Activated effector memory CD4-positive, alpha-beta T cell treated with anti-CD3 and anti-CD28 coated beads, Interleukin-2, amount 50 U/mL, for 16 hours (primary cell): ENCODE measurements at places on chromosomes 12 and 14.
A peak's percentile ranks its signal among the peaks of the same experiment; 100 is the strongest.

DNA sequence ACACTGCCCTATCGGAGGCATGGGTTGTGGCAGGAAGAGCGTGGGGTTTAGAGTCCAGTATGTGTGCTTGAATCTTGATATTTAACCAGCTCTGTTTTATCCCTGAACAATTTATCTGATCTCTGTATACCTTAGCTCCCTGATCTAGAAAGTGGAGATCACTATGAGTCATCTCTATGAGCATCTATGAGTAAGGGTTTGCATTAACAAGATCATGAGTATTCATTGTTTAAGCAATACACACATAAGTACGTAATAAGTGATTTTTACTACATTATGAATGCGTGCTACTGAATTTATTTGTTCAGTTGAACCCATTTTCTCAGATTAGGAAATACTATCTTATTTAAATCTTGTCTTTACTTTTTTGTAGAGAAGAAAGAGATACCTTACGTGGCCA is 49.4 kb downstream of the GPATCH2L start:
- no peak for DNase-seq

DNA sequence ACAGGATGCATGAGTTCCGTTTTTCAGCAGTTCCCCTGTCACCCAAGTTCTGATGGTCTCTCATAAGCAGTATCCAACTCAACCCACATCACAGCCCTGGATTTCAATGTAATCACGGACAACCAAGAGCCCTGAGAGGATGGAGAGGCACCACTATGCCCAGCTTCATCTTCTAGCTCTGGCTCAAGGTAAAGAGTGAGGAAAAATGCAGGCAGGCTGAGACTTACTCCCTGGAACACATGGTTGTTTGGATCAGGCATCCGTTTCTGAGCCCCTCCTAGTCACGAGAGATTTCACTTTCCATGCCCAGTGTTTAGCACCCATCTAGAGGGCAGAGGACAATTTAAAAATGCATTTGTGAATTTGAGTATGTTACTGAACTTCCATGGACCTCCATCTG is 45.0 kb downstream of the ANO2 start:
- DNase-seq, result no peak

DNA sequence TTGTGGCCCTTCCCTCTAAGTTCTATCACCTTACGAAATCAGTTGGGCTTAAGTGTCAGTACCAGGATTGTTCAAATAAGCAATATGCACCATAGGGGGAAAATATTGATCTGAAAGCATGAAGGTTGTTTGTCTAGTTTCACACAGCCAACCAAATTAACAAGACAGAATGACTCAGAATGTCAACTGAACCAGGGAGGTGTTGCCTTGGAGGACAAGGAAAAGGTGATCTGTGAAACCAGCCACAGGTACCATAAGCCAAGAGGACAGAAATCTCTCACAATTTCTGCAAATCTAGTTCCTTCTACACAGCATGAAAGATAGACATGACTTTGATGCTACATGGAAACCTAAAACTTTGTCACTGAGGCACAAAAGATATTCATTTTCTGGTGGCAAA is 297.9 kb downstream of the BCL11B start:
- DNase-seq, result no peak

GRCh38 chr12:80861641-80862378 is 75.9 kb downstream of the LIN7A start:
- DNase-seq, result no peak

GRCh38 chr12:66755727-66756395 is 77.0 kb upstream of the GRIP1 start:
- no peak for DNase-seq

DNA sequence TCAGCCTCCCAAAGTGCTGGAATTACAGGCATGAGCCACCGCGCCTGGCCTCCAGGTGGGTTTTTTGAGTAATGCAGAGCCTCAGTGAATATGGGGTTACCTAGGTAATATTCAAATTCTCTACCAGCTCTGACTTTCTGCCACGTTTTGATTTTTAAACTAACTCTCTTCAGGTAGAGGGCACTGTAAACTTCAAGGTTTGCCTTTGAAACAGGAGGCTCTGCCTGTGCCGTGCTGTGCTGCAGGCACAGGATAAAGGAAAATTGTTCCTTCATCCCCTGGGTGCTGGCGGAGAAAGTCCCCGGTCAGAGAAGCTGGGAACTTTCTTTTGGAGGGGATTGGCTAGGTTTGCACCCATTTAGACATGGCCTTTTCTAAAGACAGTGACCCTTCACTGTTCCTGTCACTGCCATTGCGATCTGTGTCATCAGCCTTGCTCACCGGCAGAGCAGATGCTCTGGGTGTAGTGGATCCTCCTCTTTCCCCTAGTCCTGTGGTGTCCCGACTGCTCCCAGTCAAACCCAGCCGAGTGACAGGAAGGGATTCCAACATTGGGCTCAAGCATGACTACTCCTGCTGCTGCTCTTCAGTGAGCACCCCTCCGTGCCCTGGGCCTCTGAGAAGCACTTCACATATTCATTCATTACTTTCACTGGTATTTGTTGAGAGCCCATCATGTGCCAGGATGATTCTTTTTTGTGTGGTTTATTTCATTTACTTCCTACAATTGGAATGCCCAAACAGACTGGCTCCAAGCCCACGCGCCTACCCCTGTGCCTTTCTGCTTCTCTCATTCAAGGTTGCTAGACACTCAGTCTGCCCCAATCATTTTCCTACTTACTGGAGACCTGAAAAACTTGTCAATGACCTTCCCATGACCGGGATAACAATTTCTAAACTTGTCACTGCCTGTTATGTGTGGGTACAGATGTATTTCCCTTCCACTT is 103.6 kb downstream of the TMEM30B start:
- DNase-seq, result no peak

- no peak for DNase-seq
Observed at GRCh38 chr12:126163984-126164383, 1098.7 kb downstream of the AACS start.

DNA sequence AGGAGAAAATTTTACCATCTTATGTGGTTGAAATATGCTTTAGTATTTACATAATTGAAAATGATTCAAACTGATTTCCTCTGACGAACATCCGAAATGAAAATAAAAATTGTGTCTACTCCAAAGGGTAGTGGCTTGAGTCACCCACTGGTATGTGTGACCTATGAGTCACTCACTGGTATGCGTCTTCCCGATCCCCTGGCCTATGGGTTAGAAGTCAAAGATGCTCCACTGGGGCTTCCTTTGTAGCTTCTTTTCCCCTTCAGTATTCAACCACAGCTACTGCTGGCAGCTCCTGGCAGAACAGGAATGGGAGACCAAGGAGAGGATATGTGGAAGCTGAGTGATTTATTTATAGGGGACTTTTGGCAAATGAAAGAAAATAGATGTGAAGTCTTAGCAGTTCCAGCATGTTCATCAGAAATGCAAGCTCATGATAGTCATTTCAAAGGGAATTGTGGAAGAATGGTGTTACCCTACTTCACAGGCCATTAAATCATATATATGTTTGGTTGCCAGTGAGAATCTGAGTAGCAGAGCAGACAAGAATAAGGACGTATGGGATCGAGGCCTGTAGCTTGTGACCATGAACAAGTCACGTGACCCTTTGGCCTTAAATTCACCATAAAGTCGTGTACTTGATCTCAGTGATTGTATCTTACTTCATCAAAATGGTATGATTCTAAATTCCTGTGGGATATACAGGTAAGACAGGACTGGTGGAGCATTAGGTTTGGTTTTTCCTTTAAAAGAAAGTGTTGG is 108.3 kb downstream of the CRADD start:
- DNase-seq, result peak; percentile 81

- no peak for DNase-seq
Observed at GRCh38 chr12:2507814-2508213, 287.0 kb upstream of the FKBP4 start.

GRCh38 chr14:57831981-57832380 is 33.9 kb downstream of the SLC35F4 start:
- no peak for DNase-seq

DNA sequence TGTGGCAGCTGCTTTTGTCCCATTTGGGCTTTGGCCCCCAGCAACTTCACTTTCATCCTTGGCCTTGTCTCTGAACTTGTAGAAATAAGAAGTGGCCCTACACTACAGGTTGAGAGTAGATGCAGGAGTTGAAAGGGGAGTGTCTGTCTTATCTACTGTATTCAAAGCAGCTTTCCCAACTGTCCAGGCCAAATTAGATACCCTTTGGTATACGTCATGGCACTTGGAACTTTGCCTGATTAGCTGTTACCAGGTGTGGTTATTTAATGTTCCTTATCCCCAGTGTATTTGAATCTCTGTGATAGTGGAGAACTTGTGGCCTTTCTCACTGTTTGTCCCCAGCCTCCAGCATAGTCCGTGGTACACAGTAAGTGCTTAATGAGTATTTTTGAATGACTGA is 33.5 kb downstream of the SUDS3 start:
- DNase-seq, result no peak

- DNase-seq, result no peak
Observed at GRCh38 chr14:52650774-52651173, 44.6 kb downstream of the ERO1A start.

GRCh38 chr12:68056300-68056699 is 67.1 kb downstream of the IFNG-AS1 start:
- no peak for DNase-seq

DNA sequence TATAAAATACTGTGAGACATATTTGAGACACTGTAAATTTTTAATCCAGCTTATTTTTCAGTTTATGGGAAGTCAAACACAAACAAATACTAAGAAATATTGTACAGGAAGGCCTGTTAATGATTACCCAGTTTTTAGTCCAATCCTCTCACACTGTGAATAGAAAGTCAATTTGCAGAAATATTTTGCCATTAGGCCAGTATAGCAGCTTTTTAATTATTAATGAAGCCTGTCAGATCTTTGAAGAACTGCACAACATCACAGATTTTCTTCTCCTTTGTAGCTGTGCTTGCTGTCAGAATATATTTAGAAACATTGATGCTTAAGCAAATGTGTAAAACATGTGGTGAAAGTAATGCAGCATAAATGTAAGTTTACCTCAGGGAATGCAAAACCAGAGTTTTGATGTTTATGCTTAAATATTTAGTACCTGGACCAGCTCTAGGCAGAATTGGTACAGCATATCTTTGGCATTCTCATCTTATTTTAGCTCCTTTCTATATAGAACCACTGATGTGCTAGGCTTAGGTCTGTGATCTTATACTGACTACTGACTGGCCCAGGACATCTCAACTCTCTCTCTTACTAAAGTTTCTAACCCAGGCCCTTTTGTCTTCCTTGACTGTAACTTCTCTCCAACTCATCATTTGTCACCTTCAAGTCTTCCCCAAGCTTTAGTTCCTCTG is 230.8 kb upstream of the NAV3 start:
- no peak for DNase-seq

- no peak for DNase-seq
Observed at GRCh38 chr14:102684298-102684663, 91.8 kb downstream of the RCOR1 start.

- no peak for DNase-seq
Observed at GRCh38 chr12:48934312-48934706, 9.0 kb upstream of the FKBP11 start.

DNA sequence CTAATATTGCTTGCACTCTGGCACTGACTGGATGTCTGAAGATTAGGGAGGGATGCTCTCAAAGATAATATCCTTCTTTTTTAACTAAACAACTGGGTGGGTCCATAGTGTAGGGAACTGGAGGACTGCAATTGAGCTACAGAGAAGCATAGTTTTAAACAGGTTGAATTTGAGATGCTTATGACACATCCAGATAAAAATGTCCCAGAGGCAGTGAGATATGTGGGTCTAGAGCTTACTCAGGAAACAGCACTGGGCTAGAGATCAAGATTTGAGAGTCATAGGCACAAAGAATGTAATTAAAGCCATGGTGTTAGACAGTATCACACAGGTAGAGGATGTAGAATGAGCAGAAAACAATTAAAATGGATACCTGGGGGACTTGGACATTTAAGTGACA is 198.4 kb downstream of the NELL2 start:
- no peak for DNase-seq

DNA sequence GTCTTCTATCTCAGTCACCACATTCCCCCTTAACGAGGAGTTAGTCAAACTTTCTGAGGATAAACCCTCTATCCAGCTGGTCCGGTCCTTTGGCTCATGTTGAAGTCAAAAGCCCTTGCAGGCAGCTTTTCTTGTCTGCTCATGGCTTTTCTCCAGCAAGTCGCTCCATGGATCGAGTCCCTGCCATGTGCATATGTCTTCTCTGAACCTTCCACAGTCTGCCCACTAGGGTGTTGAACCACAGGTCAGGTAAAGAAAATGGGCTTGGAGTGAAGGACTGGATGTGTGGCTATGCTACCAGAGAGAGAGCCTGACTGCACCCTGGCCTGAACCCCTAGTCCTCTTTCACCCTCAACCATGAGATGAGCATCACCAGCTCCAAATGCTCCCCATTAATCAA is 22.8 kb downstream of the C14orf132 start:
- no peak for DNase-seq

DNA sequence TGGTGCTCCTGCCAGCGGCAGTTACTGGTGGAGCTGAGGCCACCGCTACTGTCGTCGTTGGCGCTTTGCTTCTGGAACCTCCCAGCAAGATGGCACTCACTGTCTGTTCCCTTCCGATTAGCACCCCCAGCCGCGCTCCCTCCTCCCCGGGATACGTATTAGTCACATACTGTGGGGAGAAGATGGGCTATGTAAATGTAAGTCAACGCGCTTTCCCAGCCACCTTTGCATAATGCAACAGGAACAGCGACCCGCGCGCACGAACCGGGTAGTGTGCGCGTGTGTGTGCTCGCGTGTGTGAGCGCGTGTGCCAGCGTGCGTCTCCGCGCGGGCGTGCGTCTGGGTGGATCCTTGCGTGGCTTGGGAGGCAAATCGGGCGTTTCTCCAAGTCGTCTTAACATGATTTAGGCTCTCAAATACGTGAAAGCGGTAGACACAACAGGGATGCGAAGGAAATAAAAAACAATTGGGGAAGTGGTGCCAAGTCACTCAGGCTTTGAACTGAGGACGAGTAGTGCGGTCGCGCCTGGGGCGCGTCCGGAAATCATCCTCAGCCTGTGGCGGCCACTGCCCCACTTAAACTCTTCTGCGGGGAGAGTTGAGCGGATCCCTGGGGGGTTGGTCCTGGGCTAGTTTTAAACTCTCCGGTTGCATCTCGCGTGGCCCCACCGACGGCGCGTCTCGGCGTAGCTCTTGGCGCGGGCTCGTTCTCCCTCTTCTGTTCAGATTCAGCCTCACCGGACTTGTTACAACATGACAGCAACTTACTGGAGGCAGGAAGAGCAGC is 1.8 kb downstream of the FLRT2 start:
- DNase-seq, result no peak

DNA sequence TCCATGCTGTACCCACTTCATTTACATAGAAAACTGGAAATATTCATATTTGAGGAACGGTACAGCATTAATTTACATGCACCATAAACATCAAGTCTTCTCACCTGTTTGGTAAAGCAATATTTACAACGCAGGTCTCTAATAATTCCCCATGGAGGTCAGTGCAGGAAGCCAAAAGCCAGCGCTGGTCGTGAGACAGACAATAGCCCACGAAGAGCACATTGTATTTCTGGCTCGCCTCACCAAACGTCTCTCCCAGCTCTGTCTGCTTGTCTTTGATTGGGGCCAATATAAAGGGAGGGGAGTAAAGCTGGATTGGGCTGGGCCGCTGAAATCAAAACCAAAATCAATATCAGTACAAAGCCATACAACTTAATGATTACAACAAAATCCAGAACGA is 302.1 kb downstream of the MED13L start:
- DNase-seq, result no peak
